ENCODE measurements at places on chromosomes 3 and 15.

GRCh38 chr3:157265931-157266330 is 106.0 kb upstream of the CCNL1 start:
- DNase-seq = no peak

- DNase-seq = peak; percentile 35
These were observed 18.9 kb downstream of the IL1RAP start for GRCh38 chr3:190532731-190533203.

- peak; percentile 53 for DNase-seq
These were observed 242.8 kb downstream of the ZNF385D start for GRCh38 chr3:21508246-21508645.

DNA sequence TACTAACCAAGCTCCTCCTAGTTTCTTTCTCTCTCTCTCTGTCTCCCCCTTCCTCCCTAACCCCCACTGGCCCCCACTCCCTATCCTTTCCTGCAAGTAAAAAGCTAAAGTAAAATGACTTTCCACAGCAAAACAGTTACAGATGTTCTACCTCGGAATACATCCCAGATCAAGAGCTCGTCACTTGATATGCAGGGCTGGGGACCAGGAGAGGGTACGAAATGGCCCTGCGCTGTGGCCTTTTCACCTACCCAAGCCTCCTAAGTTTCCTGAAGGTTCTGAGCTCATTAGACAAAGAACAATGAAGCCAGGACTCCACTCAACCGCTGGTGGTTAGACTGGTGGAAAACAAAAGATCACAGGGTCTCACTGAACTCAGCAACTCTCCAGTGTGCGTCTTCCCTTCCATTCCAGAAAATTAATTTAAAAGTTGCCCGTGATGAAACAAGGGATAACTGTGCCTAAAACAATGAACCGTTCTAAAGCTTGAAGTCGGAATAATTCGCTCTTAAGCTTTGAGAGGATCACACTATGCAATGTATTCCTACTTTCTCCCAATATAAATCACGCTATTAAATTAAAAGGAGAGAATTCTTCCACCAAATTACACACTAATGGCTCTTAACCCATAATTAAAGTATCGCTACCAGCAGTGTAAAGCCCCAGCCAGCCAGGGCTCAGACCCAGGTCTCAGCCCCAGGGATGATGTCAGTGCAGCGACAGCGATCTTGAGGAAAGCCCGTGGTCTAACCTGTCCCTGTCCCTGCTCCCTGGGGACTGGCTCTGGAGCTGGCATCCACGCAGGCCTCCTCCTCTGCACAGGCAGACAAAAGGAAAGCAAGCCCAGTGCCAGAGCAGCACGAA is 5.0 kb downstream of the VGLL4 start:
- DNase-seq = no peak

- DNase-seq = no peak
These were observed 114.4 kb downstream of the VGLL4 start for GRCh38 chr3:11529281-11529680.

- no peak for DNase-seq
These were observed 301.3 kb upstream of the IGF1R start for GRCh38 chr15:98347001-98347400.

GRCh38 chr3:17852217-17852616 is 109.8 kb upstream of the TBC1D5 start:
- DNase-seq = no peak

DNA sequence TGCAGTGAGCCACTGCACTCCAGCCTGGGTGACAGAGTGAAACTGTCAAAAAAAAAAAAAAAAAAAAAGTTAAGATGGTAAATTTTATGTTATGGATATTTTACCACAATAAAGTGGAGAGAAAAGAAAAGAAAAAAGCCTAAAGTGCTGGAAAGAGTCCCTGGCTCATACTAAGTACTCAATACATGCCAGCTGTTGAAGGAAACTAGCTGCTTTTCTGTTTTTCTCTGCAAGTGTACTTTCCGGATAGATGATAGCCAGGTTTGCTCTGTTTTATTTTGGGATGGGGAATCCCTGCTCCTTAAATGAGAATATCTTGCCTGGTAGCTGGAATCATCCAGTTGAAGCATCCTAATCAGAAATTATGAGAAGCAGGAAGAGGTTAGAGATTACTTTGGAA is 10.9 kb downstream of the EID1 start:
- no peak for DNase-seq

- DNase-seq = peak; percentile 51
These were observed 543.6 kb downstream of the EDEM1 start for GRCh38 chr3:5731100-5731499.

DNA sequence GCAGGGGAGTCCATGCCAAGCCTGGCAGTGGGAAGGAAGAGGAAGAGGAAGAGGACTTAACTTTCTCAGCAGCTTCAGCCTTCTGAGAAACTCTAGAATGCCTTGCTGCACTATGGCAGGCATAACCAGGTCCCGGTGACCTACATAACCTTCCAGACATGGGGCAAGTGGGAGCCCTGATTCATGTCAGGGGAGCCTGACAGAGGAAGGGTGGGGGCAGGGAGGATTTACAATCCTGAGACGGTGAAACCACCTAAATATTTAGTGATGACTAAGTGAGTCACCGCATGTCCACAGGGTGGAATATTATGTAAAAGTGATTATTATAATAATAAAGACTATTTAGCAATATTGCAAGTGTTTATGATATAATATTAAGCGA is 46.7 kb downstream of the AMOTL2 start:
- DNase-seq = no peak

- no peak for DNase-seq
These were observed 84.7 kb upstream of the PPIB start for GRCh38 chr15:64247535-64247905.

GRCh38 chr3:123411340-123412040 is 37.4 kb downstream of the ADCY5 start:
- no peak for DNase-seq

GRCh38 chr3:110783541-110783940 is 288.1 kb upstream of the NECTIN3 start:
- no peak for DNase-seq

GRCh38 chr3:38687321-38687720 is 37.8 kb upstream of the SCN5A start:
- DNase-seq = no peak

- DNase-seq = no peak
These were observed 22.3 kb upstream of the MORF4L1 start for GRCh38 chr15:78850352-78850751.

DNA sequence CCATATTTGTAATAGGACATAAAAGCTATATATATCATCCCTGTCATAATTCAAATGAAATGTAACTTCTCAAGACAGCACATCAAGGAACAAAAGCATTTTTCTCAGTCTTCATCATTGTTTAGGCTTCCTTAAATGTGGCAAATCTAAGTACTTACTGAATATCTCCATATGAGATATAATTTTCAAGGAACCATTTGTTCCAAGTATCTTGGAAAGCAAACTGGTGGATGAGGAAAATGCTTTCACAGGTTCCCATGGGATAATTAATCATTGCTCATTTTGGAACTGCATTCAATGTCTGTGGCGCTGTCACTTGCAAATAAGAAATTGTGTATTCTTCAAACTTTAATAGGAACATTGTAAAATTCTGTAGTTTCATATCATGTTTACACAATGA is 52.6 kb upstream of the ZNF385D start:
- no peak for DNase-seq

DNA sequence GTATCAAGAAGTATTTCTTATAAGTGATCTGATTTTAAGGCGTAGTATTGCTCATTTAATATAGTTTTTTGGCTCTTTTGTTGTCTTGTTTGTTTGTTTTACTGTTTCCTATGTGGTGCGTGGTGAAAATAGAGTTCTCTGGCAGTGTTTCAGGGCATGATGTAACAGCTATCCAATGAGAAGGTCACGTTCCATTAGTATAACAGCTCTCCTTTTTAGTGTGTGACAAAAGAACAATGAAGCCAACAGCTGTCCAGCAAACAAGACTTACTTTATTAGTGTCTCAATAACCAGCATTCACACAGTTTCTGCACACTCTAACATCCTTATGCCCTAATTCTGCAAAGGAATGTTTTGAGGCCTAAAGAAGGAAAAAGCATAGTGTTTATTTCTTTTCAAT is 127.9 kb downstream of the SLC25A26 start:
- no peak for DNase-seq

GRCh38 chr15:82647835-82648256 is 683 bp upstream of the CPEB1 start:
- DNase-seq = no peak

GRCh38 chr3:53885239-53885638 is 3.3 kb upstream of the ACTR8 start:
- no peak for DNase-seq

GRCh38 chr3:4407941-4408340 is 59.1 kb downstream of the SUMF1 start:
- DNase-seq = no peak

GRCh38 chr3:172666181-172666872 is 44.5 kb downstream of the NCEH1 start:
- DNase-seq = peak; percentile 7

GRCh38 chr3:189158034-189158433 is 13.7 kb upstream of the TPRG1 start:
- no peak for DNase-seq

DNA sequence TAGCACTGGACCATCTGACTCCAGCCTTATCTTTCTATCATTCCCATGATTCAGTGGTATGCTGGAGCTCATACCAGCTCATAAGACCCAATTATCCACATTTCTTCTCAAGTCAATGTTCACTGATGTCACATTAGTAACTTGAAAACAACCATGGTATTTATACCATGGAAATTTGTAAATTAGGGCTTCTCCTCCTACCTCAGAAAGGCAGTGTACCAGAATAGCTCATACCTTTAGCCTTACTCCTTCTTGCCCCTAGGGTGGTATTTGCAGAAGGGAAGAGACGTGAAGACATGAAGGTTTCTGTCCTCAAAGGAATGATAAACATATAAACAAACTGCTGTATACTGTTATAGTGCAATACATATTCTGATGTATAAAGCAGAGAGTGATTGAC is 114.2 kb downstream of the NEK11 start:
- no peak for DNase-seq

DNA sequence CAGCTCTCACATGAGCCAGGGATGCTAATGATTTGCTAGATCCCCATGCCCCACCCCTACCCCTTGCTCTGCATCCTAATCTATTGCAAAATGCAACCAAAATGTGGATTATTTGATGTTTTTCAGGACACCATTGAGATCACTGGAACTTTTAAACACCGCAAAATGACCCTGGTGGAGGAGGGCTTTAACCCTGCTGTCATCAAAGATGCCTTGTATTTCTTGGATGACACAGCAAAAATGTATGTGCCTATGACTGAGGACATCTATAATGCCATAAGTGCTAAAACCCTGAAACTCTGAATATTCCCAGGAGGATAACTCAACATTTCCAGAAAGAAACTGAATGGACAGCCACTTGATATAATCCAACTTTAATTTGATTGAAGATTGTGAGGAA is 29.7 kb downstream of the HDC start:
- DNase-seq = no peak

DNA sequence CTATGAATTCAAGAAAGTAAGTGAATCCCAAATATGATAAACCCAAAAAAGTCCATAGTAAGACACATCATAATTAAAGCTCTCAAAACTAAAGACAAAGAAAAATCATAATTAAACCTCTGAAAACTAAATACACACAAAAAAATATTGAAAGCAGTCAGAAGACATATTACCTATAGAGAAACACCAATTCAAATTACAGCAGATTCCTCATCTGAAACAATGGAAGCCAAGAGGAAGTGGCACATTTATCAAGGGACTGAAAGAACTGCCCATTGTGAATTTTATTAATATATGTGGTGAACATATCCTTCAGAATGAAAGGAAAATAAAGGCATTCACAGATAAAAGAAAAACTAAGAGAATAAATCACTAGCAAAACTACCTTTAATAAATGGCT is 128.2 kb downstream of the SCAPER start:
- DNase-seq = peak; percentile 4

- DNase-seq = no peak
These were observed 16.9 kb upstream of the FGD5 start for GRCh38 chr3:14801668-14802380.

DNA sequence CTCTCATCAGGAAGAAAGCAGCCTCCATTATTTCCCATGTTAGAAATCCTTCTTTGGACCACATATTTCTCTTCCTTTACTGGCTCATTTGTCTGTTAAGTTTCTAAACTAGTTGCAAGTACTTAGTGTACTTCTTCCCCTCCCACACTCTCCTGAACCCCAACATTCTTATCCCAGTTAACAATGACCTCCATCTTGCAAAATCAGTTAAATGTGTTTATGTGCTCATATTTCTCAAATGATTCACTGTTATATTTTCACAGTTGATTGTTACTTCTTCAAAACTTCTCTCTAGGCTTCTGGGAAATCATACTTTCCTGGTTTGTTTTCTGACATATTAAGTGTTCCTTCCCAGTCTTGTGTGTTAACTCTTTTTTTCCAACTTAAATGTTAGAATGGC is 856.9 kb downstream of the EPHA3 start:
- no peak for DNase-seq

- DNase-seq = no peak
These were observed 166.2 kb downstream of the LRTM1 start for GRCh38 chr3:54761637-54762036.

GRCh38 chr3:86993704-86994103 is 2.8 kb upstream of the VGLL3 start:
- DNase-seq = no peak

GRCh38 chr15:34336991-34337556 is 507 bp downstream of the SLC12A6 start:
- no peak for DNase-seq

DNA sequence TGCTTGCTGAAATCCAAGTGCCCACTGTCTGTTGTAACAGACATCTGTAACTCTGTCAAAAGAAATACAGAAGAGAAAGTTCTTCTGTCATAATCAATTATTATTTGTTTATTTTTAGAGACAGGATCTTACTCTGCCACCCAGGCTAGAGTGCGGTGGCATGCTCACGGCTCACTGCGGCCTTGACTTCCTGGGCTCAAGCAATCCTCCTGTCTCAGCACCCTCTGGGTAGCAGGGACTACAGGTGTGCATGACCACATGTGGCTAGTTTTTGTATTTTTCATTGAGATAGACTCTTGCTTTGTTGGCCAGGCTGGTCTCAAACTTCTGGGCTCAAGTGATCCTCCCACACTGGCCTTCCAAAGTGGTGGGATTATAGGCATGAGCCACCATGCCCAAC is 177.6 kb upstream of the SETMAR start:
- no peak for DNase-seq

GRCh38 chr3:29349049-29349448 is 68.2 kb downstream of the RBMS3 start:
- no peak for DNase-seq

- DNase-seq = peak; percentile 34
These were observed 3.3 kb downstream of the P2RY14 start for GRCh38 chr3:151275091-151275490.

- DNase-seq = no peak
These were observed 62.1 kb downstream of the POMGNT2 start for GRCh38 chr3:43043793-43044192.

DNA sequence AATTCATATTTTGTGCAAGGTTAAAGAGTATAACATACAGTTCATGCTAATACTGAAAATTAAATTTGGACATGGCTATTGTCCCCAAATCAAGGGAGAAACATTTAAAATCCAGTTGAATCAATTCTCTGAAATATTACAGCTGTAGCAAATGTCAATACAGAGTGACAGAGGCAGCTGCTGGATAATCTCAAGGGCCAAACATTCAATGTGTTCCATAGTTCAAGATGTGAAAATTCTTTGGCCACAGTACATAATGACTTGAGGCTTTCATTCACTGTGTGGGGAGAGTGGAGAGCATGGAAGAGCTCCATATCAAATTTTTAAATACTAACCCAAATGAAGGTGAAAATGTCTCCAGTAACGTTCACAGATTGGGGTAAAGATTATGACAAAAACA is 1192.8 kb upstream of the CADM2 start:
- DNase-seq = no peak

Data from Kasumi-1 (cell line).